Astrocyte of the hippocampus (primary cell): ENCODE measurements at places on chromosomes 13 and 19.

- DNase-seq = no peak
These were observed 193.7 kb downstream of the RFC3 start for GRCh38 chr13:34011552-34012085.

GRCh38 chr19:3509566-3509989, 3.5 kb downstream of the FZR1 start:
- peak; percentile 92 for DNase-seq

GRCh38 chr13:20182231-20182846, 10.4 kb downstream of the GJB2 start:
- peak; percentile 87 for DNase-seq

GRCh38 chr13:40576369-40576768, 90.1 kb downstream of the FOXO1 start:
- DNase-seq = no peak

DNA sequence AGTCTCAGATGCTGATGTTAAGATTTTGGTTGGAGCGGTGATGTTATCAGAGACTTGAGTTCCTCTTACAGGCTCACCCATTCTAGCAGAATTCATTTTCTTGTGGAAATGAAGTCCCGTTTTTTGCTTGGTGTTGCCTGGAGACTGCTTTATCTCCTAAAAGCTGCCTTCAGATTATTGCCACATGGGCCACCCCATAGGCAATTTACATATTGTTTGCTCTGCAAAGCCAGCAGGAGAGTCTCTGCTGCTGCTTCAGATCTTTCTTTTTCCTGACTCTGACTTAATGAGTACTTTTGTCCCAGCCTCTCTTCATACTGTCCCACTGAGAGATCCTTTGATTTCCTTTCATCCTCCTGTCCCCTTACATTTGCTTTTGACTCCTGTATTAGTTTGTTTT, 114.6 kb downstream of the TDRD3 start:
- no peak for DNase-seq

GRCh38 chr19:34662919-34663318, 14.0 kb downstream of the SCGB2B2 start:
- no peak for DNase-seq

DNA sequence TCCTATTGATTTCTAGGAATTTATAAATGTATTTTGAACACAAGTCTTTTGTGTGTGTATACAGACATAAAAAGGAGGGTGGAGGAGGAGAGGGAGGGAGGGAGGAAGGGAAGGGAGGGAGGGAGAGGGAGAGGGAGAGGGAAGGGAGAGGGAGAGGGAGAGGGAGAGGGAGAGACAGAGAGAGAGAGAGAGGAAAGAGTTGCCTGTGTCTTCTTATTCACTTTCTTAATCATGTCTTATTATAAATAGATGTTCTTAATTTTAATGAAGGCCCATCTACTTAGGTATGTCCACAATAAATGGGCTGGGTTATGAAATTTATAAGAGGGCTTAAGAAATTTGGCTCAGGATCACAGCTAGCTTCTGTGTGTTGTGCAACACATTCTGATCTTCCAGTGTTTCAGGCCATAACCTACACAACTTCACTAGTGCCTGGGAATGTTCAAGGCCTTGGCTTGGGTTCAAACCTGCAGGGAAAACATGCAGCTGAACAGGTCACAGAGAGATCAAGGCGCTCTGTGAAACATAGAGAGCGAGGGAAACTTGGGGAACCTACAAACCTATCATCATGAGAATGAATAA, 39.3 kb downstream of the ZNF45 start:
- no peak for DNase-seq

DNA sequence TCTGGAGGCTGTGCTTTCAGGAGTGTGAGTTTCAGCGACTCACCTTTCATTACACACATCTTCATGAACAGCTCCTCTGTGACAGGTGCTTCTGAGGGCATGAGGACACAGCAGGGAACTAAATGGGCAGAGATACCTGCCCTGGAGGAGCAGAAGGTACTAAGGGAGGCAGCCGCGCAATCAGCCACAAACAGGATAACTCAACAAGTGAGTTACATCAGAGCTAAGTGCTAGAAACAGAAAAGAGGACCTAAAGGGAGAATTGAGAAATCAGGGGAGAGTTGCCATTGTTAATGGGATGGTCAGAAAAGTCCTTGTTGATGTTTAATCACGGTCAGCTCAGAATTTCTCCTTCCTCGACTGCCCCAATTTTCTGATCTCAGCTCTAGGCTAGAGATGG, 42.5 kb downstream of the SYDE1 start:
- DNase-seq = no peak

DNA sequence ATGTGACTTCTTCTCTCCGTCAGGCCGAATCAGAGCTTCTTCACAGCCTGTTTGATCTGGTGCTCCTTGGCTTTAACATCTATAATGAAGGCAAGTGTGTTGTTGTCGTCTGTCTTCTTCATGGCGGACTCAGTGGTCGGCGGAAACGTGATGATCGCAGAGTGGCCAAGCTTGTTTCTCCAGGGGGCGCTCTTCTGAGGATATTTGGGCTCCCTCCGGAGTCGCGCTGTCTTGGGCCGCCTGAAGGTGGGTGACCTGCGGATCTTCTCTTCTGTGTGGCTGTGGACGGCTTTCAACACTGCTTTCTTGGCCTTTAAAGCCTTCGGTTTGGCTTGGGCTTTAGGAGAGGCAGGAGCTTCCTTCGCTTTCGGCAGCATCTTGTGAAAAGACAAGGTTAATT, 9.8 kb downstream of the TPRX1 start:
- DNase-seq = no peak

DNA sequence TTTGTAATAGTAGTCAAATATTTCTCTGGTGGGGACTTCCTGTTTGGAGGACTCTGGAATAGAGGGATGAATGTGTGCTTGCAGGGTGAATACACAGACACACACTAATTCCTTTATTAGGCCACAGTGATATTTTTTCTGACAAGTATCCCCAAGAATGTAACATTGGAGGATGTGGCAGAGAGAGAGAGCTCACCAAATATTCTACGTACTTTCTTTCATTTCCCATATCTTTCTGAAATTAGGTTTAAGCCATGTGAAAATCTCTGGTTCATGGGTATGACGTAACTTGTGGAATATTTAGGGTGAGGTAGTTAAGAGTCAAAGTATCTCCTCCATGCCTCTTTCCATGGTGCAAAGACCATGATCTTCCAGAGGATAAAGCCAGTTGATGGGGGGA, 463.4 kb downstream of the DIAPH3 start:
- peak; percentile 22 for DNase-seq

DNA sequence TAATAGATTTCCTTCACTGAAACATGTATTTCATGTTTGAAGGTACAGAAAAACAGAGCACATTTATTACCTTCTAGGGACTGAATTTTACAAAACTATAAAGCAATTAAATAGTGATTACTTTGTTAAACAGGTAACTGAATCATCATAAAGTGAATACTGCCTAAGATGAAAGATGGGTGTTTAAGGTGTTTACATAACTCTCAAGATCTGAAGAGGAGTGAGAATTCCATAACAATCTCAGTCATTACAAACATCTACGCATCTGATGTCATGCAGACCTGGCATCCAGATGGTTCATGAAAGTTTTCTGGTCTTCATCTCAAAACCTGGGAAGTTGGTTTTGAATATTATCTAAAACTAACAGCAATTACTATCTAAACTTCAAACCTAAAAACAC, 80.4 kb downstream of the MIPEP start:
- no peak for DNase-seq

DNA sequence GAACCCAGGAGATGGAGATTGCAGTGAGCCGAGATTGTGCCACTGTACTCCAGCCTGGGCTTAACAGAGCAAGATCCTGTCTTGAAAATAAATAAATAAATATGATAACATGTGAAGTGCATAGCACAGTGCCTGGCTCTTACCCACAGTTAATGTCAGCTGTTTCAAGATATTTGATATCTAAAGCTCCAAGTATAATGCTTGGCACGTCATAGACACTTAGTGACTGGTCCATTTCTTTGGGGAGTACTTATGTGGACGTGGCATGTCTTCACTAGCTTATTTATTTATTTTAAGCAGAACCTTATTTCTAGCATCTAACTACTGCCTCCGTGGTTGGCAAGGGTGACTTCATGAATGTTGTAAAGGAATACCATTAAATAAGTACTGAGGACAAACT, 18.8 kb downstream of the GARRE1 start:
- no peak for DNase-seq
